Activated B cell treated with CpG ODN at 0.5 μM for 24 hours (primary cell): ENCODE measurements at places on chromosomes 5 and 9. TPM values are rescaled to one million over a fixed set of nuclear protein-coding genes. Genes with fewer than 3 reads are reported as not detected.

- no peak overlapping the region for H3K4me3 ChIP-seq
- peak overlapping the region; percentile 5 for H3K27ac ChIP-seq
- DNase-seq, result no peak
- no peaks in the 10 kb centered on the region for H3K27me3 ChIP-seq
Observed at GRCh38 chr5:59390989-59391388, 502.5 kb downstream of the PDE4D start.

DNA sequence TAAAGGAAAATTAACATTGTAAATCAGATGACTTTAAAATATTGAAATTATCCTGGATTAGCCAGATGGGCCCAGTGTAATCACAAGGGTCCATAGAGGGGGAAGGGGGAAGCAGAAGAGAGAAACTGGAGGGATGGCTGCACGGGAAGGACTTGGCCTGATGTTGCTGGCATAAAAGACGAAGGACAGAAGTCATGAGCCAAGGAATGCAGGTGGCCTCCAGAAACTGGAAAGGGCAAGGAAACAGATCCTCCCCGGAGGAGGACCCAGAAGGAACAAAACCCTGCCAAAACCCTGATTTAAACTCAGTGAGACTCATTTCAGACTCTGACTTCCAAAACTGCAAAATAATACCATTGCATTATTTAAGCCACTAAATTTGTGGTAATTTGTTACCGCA, 100.2 kb downstream of the ADAMTS2 start:
- no peak for DNase-seq
- H3K27me3 ChIP-seq, result peaks cover 4% of the 10 kb centered on the region
- no peaks in the 10 kb centered on the region for H3K36me3 ChIP-seq
- H3K4me3 ChIP-seq, result no peak overlapping the region
- no peaks in the 10 kb centered on the region for H3K4me1 ChIP-seq
- H3K27ac ChIP-seq, result no peak overlapping the region

DNA sequence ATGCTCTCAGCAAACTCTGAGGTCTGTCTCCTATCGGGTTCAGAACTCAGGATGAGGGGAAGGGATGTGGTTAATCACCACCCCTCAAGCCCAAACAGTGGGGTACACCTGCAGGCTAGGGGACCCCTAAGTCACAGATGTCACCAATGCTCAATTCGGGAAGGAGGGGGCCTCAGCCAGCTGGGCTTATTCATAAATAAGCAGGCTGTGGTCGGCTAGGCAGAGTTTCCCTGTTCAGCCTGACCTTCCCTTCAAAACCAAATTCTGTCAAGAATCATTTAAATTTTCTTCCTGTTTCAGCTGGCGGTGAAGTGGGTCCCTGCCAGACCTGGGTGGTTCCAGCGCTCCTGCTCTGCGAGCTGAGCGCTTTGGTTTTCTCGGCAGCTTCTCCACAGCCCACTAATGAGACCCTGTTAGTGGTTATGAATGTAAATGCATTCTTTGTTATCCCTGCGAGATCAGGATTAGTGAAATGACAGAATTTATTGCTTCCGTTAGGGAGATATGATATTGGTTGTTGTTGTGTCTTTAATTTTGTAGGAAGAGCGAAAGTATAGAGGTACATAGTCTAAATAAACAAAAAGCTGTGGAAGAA, 68.3 kb downstream of the AK8 start:
- H3K27me3 ChIP-seq, result peaks cover 20% of the 10 kb centered on the region
- H3K4me1 ChIP-seq, result peaks cover 22% of the 10 kb centered on the region
- H3K36me3 ChIP-seq, result no peaks in the 10 kb centered on the region
- no peak overlapping the region for H3K4me3 ChIP-seq

DNA sequence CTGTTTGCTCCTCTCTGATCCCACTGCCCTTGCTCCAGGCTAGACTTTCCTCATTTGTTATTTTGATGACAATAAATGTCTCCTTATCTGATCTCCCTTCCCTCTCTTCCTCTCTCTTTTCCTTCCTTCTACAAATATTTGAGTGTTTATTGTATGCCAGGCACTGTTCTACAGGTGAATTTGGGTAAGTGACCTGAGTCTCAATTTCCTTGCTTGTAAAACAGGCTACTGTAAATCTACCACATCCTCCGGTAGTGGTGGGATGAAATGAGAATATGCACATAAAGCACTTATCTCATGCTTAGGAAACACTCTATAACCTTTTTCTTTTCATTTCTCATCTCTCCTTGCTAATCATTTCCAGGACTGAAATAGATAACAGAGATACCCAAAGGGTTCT, 86.4 kb downstream of the HMHB1 start:
- H3K27me3 ChIP-seq, result peaks cover 5% of the 10 kb centered on the region
- no peak for DNase-seq
- no peaks in the 10 kb centered on the region for H3K4me1 ChIP-seq
- H3K4me3 ChIP-seq, result no peak overlapping the region

The SLC22A4 gene
- total RNA-seq, result not detected in 2 replicates
